ENCODE measurements at places on chromosomes 3 and 15.

DNA sequence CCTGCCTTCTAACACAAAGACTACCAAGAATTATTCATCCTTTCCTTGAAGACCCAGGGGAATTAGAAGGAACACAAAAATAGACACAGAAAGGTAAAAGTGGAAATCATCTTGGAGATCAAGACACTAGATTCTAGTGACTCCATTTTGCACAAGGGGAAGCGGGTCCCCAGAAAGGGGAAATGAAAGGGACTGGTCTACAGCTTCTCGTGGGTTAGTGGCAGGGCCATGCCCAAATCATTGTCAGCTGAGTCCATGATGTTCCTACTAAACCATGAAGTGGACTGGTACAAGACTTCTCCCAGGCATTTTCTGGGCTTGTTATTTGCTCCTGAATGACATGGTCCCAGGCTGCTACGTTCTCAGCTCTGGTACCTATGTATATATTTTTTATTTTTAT lies 230.7 kb upstream of the TPRG1 start:
- no peak for DNase-seq

DNA sequence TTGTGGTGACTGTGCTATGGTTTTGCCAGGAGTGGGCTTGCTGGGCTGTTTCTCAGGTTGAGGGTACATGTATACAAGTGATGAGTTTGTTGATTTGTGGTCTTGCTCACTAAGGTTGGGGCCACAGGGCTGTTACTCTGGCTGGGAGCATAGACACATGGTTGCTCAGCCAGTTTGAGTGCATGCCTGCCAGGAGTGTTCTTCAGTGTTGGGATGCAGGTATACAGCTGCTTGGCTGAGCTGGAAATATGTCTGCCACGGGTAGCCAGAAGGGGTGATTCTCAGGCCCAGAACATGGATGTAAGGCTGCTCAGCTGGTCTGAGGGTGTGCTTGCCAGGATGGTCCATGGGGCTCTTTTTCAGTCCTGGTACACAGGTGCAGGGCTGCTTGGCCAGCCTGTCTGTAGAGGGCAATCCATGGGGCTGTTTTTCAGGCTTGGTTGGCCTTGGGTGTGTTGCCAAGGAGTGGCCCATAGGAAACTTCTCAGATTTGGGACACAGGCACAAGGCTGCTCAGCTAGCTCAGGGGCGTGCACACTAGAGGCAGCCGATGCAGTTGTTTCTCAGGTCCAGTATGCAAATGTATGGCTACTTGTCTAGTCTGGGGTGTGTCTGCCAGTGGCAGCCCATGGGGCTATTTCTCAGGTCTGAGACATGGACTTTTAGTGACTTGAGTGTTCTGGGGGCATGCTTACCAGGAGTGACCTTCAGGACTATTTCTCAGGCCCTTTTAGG lies 5.3 kb upstream of the ARHGAP31 start:
- no peak for DNase-seq

- no peak for DNase-seq
Observed at GRCh38 chr3:196654006-196654734, 14.7 kb downstream of the NRROS start.

GRCh38 chr3:85626662-85627061 lies 667.9 kb downstream of the CADM2 start:
- no peak for DNase-seq

GRCh38 chr3:37453393-37454389 lies 279.3 kb upstream of the LRRFIP2 start:
- no peak for DNase-seq

- DNase-seq = no peak
Observed at GRCh38 chr3:35800960-35801459, 161.7 kb downstream of the ARPP21 start.

GRCh38 chr15:79248183-79248582 lies 34.3 kb upstream of the ANKRD34C start:
- no peak for DNase-seq

GRCh38 chr3:197369545-197369944 lies 71.1 kb upstream of the DLG1 start:
- DNase-seq = no peak

GRCh38 chr15:48332642-48333034 lies 1.4 kb downstream of the DUT start:
- peak; percentile 34 for DNase-seq

DNA sequence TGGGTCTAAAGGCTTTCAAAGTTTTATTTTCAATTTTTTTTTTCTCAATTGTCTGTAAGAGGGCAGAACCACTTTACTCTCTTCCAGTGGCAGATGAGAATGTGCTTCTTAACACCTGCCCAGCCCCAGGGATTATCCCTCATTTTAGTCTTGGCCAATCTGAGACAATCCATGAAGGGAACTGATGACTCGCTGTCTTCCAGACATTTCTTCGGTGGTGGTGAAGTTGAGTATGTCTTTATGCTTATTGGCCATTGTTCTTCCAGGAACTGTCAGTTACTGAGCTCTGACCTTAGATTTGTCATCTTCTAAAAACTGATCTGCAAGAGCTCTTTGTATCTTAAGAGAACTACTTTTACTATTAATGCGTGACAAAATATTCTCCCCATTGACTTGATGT lies 139.5 kb downstream of the TJP1 start:
- no peak for DNase-seq

GRCh38 chr3:58661836-58662420 lies 4.6 kb downstream of the FAM3D start:
- DNase-seq = no peak

DNA sequence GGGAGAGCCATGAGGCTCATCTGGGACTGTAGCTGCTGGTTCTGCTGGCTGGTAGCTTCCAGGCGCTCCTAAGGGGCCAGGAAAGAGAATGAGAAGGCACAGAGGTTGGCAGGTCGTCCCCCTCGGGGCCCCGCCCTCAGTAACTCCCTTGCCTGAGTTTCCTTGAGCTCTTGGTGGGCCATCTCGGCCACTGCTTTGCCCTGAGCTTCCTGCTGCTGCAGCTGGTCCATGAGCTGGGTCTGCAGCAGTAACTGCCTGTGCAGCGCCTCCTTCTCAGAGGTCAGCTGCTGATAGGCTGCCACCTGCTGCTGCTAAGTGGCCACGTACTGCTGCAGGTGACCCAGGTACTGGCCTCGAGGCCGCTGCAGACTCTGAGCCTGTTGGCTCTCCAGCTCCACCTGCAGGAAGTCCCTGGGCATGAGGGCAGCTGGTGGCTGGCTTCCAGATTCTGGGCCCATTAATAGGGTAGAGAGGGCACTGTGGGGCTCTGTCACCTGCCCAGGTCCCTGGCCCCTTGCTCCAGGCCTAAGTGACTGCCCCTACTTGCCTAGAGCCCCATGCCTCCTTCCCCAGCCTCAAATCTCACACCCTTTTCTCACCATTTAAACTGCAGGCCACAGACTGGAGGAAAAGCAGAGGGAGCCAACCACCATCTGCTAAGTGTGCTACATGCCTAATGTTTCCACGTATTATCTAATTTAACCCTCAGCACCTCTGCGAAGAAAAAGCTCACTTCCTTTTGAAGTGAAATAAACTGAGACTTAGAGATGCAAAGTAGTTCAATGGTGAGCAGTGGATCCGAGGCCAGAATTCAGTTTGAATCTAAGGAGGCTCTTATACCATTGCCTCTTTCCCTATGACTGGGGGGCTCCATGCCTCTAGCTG lies 10.8 kb upstream of the VPS33B start:
- peak; percentile 65 for DNase-seq

DNA sequence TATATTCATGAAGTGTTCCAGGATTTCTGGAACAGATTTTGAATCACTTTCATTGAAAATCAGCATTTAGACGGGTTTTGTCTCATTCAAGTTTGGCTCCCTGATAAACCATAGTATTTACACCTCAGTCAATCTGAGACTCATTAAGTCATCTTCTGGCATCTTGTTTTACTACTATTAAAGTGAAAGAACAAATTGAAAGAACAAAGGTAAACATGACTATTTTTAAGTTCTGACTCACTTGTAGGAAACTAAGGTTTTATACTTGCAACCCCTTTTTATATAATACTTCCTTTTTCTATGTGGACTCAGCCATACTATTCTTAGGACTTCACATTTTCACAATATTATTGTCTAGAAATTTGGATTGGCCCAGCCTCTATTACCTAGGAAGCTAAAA lies 854.4 kb downstream of the SQOR start:
- DNase-seq = no peak

DNA sequence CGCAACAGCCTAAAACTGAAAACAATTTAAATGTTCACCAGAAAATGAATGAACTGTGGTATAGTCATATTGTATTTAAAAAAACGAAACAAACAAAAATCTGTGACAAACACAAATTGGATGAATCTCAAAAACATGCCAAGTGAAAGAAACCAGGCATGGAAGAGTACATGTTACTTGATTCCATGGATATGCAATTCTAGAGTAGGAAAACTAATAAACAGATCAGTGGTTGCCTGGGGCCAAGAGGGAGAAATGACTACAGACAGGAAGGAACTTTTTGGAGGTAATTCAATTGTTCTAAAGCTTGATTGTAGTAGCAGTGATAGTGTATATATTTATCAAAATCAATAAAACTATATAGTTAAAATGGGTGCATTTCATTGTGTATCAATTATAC lies 16.8 kb downstream of the UBE3A start:
- no peak for DNase-seq

GRCh38 chr15:37788767-37789396 lies 145.6 kb upstream of the TMCO5A start:
- no peak for DNase-seq

DNA sequence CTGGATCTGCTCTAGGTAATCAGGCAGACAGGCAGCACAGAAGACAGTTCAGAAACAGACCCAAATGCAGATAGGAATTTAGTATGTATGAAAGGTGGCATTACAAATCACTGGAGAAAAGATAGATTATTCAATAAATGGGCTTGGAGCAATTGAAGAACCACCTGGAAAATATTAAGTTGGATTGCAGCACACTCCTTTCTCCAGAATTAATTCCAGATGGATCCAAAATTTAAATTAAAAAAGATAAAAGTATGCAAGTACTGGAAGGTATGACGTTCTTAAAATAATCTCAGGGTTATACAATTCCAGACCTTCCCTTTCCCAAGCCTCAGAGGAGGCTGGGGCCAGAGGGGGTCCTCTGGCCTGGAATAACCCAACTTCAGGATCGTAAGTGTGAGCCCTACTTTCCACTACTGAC lies 32.5 kb downstream of the HRH1 start:
- no peak for DNase-seq

GRCh38 chr3:72255791-72256559 lies 471.0 kb upstream of the PROK2 start:
- DNase-seq = no peak

DNA sequence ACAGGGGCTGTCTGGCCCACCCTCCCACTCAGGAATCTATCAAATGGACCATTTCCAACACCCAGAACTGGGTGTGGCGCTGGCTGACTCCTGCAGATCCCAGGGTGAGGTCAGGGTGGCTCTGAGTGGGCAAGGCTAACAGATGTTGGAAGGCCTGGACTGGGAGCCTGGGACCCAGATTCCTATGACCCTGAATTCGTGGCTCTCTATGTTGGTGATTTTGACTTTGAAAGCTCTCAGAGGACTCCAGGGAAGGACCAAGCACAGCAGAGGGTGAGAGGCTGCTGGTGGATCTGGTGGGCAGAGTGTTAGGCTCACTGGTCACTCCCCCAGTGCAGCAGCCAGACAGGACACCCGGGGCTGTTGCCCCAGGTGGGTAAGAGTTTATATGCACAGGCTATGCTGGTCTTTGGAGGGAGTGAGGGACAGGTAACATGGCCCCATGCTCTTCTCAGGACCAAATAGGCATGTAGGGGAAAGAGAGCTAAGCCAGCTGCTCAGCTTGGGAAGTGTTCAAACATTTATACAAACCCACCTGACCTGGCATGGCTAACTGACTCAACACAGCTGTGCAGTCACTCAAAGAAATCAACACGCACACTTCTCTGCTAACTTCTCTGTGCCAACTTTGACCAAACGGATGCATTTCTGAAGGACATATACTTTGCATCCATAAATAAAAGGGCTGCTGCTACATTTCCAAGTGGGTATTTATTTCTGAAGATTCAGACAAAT lies 62.6 kb upstream of the RAB6B start:
- no peak for DNase-seq

DNA sequence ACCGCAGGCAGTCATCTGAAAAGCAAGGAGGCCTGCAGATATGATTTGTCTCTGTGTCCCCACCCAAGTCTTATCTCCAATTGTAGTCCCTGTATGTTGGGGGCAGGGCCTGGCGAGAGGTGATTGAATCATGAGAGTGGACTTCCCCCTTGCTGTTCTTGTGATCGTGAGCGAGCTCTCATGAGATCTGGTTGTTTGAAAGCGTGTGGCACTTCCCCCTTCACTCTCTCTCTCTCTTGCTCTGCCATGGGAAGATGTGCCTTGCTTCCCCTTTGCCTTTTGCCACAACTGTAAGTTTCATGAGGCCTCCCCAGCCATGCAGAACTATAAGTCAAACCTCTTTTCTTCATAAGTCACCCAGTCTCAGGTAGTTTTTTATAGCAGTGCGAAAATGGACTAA lies 83.3 kb downstream of the TMCO5A start:
- no peak for DNase-seq

DNA sequence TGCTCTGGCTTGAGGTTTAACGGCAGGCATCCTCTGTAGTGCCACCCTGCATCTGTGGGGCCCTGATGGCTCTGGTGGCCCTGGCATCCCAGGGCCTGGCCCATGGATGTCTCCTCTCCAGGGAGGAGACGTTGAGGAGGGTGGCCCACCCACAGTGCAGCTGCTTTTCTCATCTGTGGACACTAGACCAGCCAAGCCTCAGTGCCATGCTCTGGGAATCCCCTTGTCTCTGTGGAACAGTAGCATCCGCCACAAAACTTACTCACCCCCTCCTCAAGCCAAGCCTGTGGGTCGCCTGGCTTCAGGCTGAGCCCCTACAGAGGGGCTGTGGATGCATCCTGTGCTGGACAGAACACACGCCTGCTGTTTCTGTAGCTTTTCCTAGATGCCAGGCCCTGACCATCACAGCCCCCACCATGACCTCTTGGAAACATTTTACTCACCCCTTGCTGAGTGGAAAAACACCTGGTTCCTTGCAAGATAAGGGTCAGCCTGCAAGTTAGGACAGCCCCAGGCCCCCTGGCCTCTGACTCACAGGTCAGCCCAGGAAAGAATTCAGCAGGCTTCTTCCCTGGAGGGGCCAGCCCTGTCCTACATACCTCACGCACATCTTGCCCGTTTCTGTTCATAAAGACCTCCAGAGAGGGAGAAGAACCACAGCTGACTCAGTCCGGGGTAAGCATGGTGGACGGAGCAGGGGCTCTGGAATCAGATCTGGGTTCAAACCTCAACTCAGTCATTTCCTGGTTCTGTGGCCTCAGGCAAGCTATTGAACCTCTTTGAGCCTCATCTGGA lies 19.0 kb downstream of the PAK6 start:
- DNase-seq = no peak

GRCh38 chr3:35677797-35678196 lies 38.5 kb downstream of the ARPP21 start:
- no peak for DNase-seq

- no peak for DNase-seq
Observed at GRCh38 chr3:123258359-123258758, 56.6 kb downstream of the SEC22A start.

DNA sequence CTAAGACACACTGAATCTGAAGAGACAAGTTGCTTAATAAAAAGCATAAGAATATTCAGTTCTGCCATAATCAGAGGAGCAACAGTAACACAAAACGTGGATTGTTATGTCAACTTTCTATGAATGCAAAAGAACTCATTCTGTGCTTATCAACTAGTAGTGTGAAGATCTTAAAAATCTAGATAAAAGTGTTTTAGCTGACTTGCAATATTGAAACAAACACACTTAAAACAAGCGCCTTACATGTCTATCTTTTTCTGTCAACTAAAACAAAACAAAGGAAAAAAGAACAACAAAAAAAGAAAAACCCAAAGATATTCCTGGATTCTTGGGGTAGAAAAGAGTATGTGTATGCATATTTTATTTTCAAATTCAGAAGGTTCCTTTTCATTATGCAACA lies 37.7 kb downstream of the TASOR start:
- no peak for DNase-seq

GRCh38 chr3:4647411-4647810 lies 154.3 kb downstream of the ITPR1 start:
- no peak for DNase-seq

Measured in activated T-cell treated with anti-CD3 and anti-CD28 coated beads, Interleukin-2, amount 50 U/mL, for 24 hours (primary cell).